Suprapubic skin (tissue), 4 donors: ENCODE measurements at places on chromosomes 12 and 14.

GRCh38 chr12:89454080-89454848, 70.3 kb downstream of the GALNT4 start:
- H3K27me3 ChIP-seq = no peaks in the 10 kb centered on the region
- H3K27ac ChIP-seq = peak overlapping the region; percentile 78
- no peaks in the 10 kb centered on the region for H3K36me3 ChIP-seq
- no peak overlapping the region for H3K4me3 ChIP-seq
- peaks cover 28% of the 10 kb centered on the region for H3K4me1 ChIP-seq

DNA sequence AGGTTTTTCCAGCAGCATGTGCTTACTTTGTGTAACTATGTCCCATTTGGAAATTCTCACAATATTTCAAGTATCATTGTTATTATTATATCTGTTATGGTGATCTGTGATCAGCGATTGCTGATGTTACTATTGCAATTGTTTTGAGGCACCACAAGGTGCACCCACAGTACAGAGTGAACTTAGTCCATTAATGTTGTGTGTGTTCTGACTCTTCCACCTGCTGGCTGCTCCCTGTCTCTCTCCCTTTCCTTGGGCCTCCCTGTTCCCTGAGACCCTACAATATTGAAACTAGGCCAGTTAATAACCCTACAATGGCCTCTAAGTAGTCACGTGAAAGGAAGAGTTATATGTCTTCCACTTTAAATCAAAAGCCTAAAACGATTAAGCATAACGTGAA, 153.9 kb downstream of the PIK3C2G start:
- no peaks in the 10 kb centered on the region for H3K4me1 ChIP-seq
- H3K4me3 ChIP-seq = no peak overlapping the region
- no peaks in the 10 kb centered on the region for H3K36me3 ChIP-seq
- DNase-seq = no peak
- no peaks in the 10 kb centered on the region for H3K27me3 ChIP-seq

- no peaks in the 10 kb centered on the region for H3K27me3 ChIP-seq
- H3K4me3 ChIP-seq = no peak overlapping the region
- no peak overlapping the region for H3K27ac ChIP-seq
- H3K4me1 ChIP-seq = peaks cover 5% of the 10 kb centered on the region
- DNase-seq = no peak
- no peaks in the 10 kb centered on the region for H3K36me3 ChIP-seq
These were observed 65.0 kb downstream of the ITPK1 start for GRCh38 chr14:93050761-93051160.

DNA sequence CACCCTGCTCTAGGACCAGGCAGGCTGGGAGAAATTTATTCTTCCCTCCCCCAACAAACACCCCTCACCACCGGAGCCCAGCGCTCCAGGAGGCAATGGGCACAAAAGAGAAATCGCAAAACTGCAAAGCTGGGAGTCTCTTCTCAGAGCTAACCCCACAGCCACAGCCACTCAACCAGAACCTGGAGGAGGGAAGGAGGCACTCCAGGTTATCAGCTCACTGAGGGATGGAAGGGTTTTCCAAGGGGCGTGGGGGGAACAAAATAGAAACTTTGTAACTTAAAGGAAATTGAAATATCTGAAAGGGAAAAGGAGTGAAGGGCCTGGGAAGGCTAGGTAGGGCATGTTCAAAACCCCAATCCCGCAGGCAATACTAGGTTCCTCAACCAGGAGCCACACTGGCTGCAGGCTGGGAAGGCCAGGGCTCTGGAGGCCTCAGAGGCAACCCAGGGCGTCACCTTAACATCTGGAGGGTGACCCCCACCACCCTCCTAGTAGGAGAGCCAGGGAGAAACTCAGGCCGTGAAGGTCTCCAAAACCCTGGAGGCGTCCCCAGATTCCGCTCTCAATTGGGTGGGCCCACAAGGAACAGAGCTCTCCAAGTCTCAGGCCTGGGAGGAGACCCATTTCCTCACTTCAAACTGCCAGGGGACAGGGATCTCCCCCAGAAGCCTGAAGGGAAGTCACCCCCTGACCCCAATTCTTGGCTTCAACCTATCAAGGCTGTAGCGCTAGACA, 3.2 kb downstream of the KDM2B start:
- H3K27ac ChIP-seq = peak overlapping the region; percentile 92
- no peak for DNase-seq
- H3K4me3 ChIP-seq = peak overlapping the region; percentile 76
- H3K36me3 ChIP-seq = peaks cover 8% of the 10 kb centered on the region

GRCh38 chr12:101230547-101230946, 20.5 kb upstream of the SLC5A8 start:
- no peaks in the 10 kb centered on the region for H3K36me3 ChIP-seq
- no peaks in the 10 kb centered on the region for H3K4me1 ChIP-seq
- no peaks in the 10 kb centered on the region for H3K27me3 ChIP-seq
- DNase-seq = no peak
- no peak overlapping the region for H3K4me3 ChIP-seq

GRCh38 chr12:57889500-57889989, 43.0 kb upstream of the CTDSP2 start:
- peaks cover 71% of the 10 kb centered on the region for H3K4me1 ChIP-seq
- H3K27ac ChIP-seq = peak overlapping the region; percentile 92
- DNase-seq = peak; percentile 85
- H3K4me3 ChIP-seq = peak overlapping the region; percentile 20
- H3K27me3 ChIP-seq = no peaks in the 10 kb centered on the region
- no peaks in the 10 kb centered on the region for H3K36me3 ChIP-seq

- no peaks in the 10 kb centered on the region for H3K36me3 ChIP-seq
- H3K4me3 ChIP-seq = no peak overlapping the region
- no peak for DNase-seq
- H3K4me1 ChIP-seq = no peaks in the 10 kb centered on the region
- H3K27ac ChIP-seq = no peak overlapping the region
- H3K27me3 ChIP-seq = no peaks in the 10 kb centered on the region
These were observed 232.2 kb downstream of the EMP1 start for GRCh38 chr12:13428538-13429265.
